ENCODE measurements at places on chromosomes 5 and 9.

GRCh38 chr5:115952588-115952987 is 9.7 kb upstream of the LVRN start:
- no peak for DNase-seq

GRCh38 chr5:58239045-58239444 is 220.8 kb downstream of the PLK2 start:
- DNase-seq = no peak

DNA sequence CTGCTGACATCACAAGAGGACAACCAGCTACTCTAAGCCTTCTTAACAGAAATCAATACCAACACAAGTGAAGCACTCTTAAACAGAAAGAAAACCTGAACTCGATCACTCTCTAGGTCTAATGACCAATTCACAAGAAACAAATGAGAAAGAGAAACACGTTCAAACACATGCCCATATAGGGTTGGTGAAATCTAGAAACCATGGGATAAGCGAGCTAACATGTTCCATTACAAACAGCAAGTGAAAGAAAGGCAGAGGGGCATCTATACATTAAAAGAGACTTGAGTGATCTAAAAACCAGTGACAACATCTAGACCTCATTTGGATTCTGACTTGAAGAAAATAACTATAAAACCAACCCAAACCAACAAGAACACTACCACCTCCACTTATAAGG is 74.9 kb upstream of the RETREG1 start:
- DNase-seq = no peak

DNA sequence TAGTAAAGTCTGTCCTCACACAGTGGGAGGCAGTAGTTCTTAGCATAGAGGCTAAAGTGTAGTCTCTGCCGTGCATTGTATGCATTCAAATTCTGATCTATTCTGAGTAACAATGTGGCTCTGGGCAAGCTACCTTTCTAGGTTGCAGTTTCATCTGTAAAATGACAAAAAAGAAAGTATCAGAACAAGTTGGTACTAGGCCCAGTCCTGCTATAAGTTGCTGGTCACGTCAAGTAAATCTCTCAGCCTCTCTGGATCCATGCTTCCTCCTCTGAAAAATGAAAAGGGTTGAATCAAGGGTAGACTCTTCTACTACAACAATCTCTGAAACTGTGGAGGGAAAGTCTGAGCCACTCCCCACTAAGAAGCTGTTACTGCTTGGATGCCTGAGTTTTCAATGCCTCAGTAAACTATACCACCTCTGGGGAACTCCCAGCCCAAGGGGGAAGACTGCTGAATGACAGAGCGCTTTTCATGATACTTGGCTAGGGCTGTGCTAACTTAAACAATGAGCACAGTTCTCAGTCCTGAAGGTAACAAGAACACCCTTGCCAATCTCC is 34.5 kb upstream of the SPARC start:
- no peak for DNase-seq

DNA sequence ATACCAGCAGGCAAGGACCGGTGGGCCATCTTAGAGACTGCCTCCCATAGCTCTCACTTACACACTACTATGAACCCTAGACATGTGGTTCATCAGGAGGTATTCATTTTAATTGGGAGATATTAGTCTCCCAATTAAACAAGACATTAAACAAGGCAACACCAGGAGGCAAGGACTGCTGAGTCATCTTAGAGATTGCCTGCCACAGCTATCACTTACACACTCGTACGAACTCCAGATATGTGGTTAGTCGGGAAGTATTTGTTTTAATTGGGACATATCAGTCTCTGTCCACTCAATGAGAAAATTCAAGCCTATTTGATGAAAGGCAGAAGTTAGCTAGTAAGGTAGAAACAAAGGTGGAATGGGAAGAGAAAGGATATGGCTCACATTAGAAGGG is 343.9 kb downstream of the NFIB start:
- no peak for DNase-seq

GRCh38 chr5:155466851-155467250 is 453.3 kb downstream of the KIF4B start:
- DNase-seq = no peak

DNA sequence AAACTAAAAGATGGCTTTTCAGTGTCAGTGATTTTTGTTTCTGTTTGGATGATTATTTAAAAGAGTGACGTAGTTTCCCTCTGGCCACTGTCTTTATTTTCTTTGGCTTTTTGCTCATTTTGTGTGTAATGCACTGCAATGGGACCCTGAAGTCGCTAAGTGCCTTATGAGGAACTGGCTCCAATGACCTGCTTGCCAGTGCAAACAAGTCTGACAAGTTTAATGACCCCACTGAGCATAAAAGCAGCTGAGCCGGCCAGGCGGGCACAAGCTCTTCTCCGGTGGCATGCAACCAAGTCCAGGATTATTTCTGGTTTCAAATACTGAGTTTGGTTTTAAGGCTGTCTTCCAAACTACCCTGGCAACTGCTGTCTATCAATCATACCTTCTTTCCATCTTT is 15.6 kb upstream of the GNA14 start:
- DNase-seq = no peak

GRCh38 chr9:134940236-134941208 is 22.8 kb upstream of the FCN1 start:
- no peak for DNase-seq

DNA sequence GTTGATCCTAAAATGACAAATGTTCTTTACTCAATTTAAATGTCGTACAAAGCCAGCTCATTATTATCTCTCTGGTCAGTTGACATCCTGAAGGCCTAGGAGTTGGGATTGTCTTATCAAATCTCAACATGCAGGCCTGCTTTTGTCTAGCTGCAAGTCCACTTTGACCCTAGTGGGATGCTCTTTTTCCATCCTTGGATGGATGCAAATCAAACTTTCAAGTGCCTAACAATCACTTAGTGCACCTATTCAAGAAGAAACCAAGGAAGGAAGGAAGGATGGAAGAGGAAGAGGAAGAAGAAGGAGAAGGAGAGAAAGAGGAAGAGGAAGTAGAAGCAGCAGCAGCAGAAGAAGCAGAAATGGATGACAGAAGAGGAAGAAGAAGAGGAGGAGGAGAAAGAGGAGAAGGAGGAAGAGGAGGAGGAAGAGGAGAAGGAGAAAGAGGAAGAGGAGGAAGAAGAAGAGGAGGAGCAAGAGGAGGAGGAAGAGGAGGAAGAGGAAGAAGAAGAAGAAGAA is 109.6 kb downstream of the PIK3R1 start:
- DNase-seq = no peak
